ENCODE measurements at places on chromosomes 6 and 20.
A peak's percentile ranks its signal among the peaks of the same experiment; 100 is the strongest.

DNA sequence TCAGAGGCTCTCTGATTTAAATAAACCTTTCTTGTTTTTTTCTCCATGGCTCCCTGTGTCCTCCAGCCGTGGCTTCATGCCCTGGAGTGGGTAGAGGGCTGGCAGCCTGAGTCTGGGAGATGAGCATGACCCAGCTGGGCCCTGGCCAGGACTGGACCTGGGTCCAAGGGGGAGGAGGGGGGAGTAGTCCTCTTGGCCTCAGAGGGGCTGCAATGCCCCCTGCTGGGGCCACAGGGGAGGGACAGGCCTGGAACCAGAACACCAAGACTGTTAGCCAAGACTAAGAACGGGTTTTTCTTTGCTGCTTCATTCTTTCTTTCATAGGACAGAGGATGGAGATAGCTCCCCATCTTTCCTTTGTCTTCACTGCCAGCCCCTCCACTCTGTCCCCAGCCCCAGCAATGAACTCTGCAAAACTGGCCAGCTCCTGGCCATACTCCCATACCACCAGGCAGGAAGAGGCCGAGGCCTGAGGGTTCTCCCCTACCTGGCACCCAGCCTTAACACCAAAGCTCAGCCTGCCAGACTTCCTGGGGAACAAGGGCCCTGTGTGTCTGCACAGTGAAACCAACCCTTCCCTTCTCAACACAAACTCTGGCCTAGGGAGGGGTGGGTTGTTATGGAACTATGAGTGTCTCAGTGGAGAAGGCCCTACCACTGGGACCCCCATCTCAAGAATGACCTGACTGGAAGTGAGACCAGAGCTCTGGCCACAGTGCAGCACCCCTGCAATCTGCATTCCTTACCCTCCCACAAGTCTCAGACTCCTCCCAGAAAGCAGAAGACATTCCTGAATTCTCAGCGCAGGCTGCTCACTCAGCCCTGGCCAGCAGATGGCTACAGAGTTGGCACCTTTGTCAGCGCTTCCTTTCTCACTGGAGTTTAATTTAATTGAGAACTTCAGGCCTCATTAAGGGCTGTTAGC lies 11.0 kb downstream of the SLC29A1 start:
- peak; percentile 64 for DNase-seq

GRCh38 chr20:51715856-51716185 lies 52.4 kb downstream of the ATP9A start:
- no peak for DNase-seq

DNA sequence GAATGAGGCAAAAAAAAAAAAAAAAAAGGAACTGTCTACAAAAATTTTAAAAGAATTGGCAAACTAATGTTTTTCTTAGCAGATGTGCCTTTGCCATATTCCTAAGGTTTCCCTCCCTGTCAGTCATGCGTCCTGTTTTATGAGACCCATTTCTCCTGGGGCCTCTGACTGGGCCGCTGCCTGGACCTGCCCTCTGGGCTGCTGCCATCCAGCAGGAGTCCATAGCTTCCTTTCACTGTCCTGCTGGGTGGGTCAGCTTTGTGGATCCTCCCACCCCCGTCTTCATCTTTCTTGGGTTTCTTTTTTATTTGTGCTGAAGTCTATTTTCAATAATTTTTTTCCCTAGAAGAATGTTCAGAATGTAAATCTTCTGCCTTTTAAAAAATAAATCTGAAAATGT lies 110.8 kb upstream of the SCP2D1 start:
- DNase-seq, result no peak

- DNase-seq, result no peak
These were observed 10.4 kb upstream of the SNPH start for GRCh38 chr20:1255675-1256074.

DNA sequence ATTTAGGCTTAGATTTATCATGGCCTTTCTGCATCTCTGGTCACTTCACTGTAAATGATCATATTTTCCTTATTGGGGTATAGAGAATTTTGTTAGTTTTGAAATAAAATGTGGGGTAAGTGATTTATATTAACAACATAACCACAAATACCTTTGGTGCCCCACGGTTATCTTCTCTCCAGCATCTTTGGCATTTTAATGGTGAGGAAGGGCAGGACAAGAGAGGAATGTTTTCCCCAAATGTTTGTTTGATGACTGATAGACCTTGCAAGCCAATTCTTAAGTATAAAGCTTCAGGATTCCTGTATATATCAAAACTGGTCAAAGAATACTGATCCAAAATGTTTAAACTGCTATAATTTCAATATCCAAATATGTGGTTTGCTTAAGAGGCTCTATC lies 171.6 kb upstream of the SMLR1 start:
- DNase-seq, result no peak

Measured in Kasumi-1 (cell line).